ENCODE measurements at places on chromosomes 11 and 22. TPM values are rescaled to one million over a fixed set of nuclear protein-coding genes. Genes with fewer than 3 reads are reported as not detected.

The XKR3 gene
- total RNA-seq, result not detected

The DSCAML1 gene
- total RNA-seq, result 1.4 TPM

The MRPL40 gene
- 23.6 TPM for total RNA-seq

DNA sequence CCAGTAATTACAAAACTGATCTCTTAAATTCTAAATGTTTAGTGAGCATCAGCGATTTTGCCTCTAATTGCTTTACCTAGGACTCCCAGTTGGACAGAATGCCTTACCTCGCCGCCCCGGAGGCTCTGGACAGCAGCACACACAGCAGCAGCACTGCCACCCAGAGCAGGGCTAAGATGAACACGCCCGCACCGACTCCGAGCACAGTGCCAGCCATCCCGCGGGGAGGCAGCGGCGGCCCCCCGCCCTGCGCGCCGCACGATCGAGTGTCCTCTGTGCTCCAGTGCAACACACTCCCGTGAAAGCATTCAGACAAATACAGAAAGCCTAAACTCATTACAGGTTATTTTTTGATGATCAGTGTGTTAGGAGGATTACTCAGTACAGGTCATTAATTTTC lies 9.4 kb downstream of the TMEM218 start:
- H3K36me3 ChIP-seq, result peaks cover 11% of the 10 kb centered on the region
- DNase-seq, result no peak
- H3K27ac ChIP-seq, result peak overlapping the region; percentile 11
- H3K4me1 ChIP-seq, result peaks cover 3% of the 10 kb centered on the region
- no peak overlapping the region for H3K4me3 ChIP-seq

DNA sequence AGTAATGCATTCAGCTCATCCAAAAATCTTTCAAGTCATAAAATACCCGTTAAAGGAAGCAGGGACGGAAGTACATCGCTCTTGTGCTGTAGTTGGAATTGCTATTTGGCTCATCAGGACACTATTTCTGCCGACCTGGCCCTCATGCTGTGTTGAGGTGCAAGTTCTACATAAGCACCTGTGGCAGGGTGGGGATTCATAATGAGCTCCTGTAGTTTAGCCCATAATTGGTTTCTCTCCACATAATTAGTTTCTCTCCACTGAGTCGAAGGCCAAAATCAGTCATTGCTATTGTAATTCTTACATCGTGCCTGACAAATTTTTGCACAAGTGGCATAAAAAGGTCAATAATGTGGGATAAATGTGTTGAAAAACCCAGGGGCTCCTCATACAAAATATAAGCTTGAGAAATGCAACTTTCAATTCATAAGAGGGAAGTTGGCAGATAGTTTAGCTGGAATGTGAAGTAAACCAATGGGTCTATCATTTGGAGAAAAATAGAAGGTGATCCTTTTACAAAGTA lies 14.9 kb upstream of the ISX start:
- H3K4me3 ChIP-seq, result no peak overlapping the region
- H3K27ac ChIP-seq, result no peak overlapping the region
- no peak for DNase-seq
- H3K4me1 ChIP-seq, result no peaks in the 10 kb centered on the region
- peaks cover 3% of the 10 kb centered on the region for H3K27me3 ChIP-seq

GRCh38 chr11:70820311-70820710 lies 422.0 kb downstream of the CTTN start:
- H3K36me3 ChIP-seq, result no peaks in the 10 kb centered on the region
- H3K27ac ChIP-seq, result no peak overlapping the region
- H3K27me3 ChIP-seq, result peaks cover 20% of the 10 kb centered on the region
- H3K4me1 ChIP-seq, result no peaks in the 10 kb centered on the region

DNA sequence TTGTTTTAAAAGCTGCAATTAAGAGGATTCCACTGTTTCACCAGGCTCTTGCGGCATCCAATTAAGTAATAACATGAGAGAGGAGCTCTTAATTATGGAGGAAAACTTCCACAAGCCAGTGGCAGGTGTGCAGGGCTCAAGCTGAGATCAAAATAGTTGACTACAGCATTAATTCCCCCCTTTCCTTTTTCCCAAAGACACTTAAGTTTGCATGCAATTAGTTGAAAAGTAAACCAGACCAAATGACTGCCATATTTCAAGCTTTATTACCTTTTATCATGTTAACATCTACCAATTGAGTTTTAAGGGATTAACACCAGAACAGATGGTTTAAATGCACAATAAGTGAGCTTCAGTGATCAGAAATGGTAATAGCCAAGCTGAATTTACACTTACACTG lies 32.1 kb downstream of the FAM168A start:
- H3K27ac ChIP-seq, result no peak overlapping the region
- peaks cover 12% of the 10 kb centered on the region for H3K36me3 ChIP-seq
- H3K4me1 ChIP-seq, result no peaks in the 10 kb centered on the region
- H3K27me3 ChIP-seq, result no peaks in the 10 kb centered on the region
- no peak for DNase-seq
- H3K4me3 ChIP-seq, result no peak overlapping the region

GRCh38 chr11:93244018-93244417 lies 46.2 kb upstream of the SLC36A4 start:
- DNase-seq, result no peak
- no peaks in the 10 kb centered on the region for H3K4me1 ChIP-seq
- no peaks in the 10 kb centered on the region for H3K36me3 ChIP-seq
- peaks cover 16% of the 10 kb centered on the region for H3K27me3 ChIP-seq

DNA sequence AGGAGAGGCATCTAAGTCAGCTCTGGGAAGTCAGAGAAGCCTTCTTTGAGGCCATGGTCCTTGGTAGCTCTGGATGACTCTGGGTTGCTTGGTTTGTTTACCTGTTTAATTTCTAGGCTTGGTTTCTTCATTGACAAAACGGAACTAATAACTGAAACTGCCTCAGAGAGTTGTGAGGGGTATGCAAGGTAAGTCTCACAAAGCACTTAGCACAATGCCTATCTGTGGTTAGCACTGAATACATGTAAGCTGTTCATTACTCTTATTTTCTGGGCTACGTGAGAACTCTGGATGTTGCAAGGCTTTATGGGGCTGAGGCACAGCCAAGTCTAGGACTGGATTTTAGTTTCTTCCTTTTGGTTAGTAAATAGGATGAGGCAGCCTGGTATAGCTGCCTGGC lies 225.8 kb upstream of the NCAM1 start:
- DNase-seq, result no peak
- H3K27ac ChIP-seq, result no peak overlapping the region
- H3K27me3 ChIP-seq, result no peaks in the 10 kb centered on the region
- H3K4me3 ChIP-seq, result no peak overlapping the region
- H3K36me3 ChIP-seq, result no peaks in the 10 kb centered on the region

DNA sequence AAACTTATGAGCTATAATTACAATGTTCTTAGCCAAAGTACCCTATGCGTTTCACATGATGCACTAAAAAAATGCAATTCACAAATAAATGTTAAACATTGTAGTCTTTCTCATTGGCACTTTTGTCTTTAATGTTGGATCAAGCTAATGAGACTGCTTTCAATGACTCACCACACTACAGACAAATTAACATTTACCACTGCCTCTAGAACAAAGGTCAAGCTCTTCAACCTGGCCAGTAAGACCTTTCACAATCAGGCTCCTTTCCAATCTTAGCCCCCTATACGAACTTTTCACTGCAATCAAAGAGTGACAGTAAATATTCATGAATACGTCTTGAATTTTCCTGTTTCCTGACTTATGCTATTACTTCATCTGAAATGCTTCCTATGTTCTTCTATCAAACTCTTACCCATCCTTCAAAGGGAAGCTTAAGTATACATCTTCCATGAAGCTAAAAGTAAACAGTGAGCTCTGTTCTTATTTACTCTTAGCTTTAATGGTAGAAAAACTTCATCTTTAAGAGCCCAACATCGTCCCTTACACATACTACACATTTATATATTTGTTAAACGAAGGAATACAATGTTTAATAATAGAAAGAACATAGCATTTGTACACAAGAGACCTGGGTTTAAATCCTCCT lies 326.6 kb upstream of the PITPNB start:
- H3K27ac ChIP-seq, result no peak overlapping the region
- no peaks in the 10 kb centered on the region for H3K4me1 ChIP-seq
- H3K36me3 ChIP-seq, result no peaks in the 10 kb centered on the region
- no peak overlapping the region for H3K4me3 ChIP-seq

GRCh38 chr22:22823131-22823810 lies 64.3 kb upstream of the IGLL5 start:
- peak overlapping the region; percentile 78 for H3K27ac ChIP-seq
- H3K36me3 ChIP-seq, result no peaks in the 10 kb centered on the region
- peak overlapping the region; percentile 8 for H3K4me3 ChIP-seq
- peaks cover 8% of the 10 kb centered on the region for H3K27me3 ChIP-seq

GRCh38 chr11:95426823-95427462 lies 195.9 kb upstream of the SESN3 start:
- no peak for DNase-seq
- H3K27me3 ChIP-seq, result peaks cover 20% of the 10 kb centered on the region
- no peaks in the 10 kb centered on the region for H3K4me1 ChIP-seq
- H3K27ac ChIP-seq, result no peak overlapping the region

DNA sequence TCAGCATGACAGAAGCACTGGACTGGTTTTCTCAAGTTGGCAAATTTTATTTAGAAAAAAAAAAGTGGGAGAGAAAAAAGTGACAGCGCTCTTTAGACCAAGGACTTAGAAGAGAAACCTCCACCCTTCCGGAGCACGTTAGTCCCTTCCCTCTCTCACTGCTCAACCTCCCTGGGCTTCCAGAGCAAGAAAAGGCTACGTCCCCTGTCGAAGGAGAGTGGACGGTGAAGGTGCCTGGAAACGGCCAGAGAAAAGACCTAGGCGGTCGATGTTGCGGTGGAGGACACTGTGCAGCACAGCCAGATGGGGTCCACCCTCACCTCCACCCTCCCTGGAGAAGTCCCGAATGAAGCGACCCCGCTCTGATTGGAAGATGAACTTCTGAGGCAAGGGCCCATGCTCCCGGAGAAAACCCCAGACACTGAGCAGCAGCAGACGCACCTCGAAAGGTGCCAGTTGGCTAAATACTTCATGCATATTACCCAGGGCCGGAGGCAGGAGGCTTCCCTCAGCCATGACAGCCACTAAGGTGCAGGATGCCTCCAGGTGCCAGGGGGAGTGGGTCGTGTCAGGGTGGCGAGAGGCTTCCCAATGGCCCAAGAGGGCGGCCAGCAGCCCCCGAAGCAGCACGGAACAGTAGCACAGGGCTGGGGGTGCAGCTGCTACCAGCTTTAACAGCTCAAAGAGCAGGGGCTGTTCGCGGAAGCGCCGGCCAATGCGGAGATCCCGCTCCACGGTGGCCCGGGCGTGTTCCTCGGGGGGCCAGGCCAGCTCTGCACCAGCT lies 604 bp upstream of the GANAB start:
- peak overlapping the region; percentile 99 for H3K4me3 ChIP-seq
- DNase-seq, result no peak
- no peaks in the 10 kb centered on the region for H3K27me3 ChIP-seq
- H3K36me3 ChIP-seq, result peaks cover 8% of the 10 kb centered on the region

Measured in activated naive CD8-positive, alpha-beta T cell treated with anti-CD3 and anti-CD28 coated beads, Interleukin-2, amount 10 ng/mL, durations not matched to agents 7 days and 5 days (primary cell).